Fibroblast of skin of scalp (primary cell): ENCODE measurements at places on chromosomes 1 and 21.

DNA sequence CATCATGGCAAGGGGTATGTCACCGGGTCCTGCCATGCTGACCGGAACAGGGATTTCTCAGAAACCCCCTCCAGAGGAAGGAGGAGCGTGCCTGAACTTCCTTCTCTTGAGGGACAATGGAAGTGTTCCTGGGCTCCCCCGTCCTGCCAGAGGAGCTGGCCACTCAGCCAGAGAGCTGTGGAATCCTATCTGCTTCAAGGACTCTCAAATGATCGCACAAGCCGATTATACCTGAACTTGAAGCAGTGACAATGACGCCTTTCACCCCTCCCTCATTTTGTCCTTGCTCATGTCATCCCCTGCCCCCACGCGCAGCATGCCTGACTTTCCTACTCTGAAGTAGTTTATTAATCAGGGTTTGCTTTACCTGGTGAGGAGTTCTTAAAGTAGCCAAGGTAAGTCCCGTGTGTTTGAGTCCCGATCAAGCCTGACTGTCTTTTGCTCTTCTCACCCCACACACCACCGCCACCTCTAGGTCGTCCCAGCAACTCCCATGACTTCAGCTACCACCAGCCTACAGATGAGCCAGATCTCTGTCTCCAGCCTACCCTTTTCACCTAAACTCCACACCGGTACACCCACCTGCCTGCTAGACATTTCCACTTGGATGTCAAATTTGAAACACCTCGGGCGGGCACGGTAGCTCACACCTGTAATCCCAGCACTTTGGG is 25.0 kb upstream of the PRELP start:
- no peak for DNase-seq

GRCh38 chr1:15758953-15759661 is 512 bp downstream of the FBLIM1 start:
- DNase-seq: peak; percentile 31

GRCh38 chr1:92972409-92973129 is 11.3 kb upstream of the DIPK1A start:
- no peak for DNase-seq

DNA sequence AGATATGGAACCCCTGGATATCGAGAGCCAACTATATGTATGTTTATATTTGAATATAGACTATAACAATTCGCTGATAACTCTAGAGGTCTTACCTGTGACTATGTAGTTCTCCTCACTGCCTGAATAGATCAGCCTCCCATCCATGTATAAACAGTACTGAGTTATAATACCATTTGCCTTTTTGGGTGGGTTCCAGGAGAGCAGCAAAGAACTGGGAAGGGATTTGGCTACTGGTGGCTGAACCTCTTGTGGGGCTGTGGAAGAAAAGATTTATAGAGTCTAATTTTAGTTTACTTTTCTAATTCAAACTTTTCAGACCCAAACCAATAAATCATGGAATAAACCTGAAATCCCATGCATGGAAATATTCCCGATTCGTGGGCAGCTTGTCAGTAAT is 376.9 kb downstream of the USH2A start:
- no peak for DNase-seq

DNA sequence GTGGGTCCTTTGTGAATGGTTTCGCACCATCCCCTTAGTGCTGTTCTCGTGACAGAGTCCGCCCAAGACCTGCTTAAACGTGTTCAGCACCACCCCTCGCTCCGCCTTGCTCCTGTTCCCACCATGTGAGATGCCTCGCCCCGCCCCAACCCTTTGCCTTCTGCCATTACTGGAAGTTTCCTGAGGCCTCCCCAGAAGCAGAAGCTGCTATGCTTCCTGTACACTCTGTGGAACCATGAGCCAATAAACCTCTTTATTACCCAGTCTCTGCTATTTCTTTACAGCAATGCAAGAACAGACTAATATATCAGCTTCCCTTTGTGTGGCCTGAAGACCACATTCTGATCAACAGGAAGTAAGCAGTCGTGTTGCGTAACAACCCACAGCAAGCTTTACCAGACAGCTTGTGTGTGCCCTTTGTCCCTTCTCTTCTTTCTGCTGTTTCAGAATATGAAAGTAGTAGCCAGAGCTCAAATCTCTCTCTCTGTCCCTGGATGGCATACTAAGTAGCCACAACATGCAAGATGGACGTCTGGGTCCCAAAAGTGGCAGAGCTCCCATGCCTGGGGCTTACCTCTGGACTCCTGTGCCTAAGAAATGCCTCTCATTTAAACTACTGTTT is 14.1 kb downstream of the HENMT1 start:
- DNase-seq: peak; percentile 58

GRCh38 chr21:46099476-46099875 is 1.6 kb downstream of the COL6A2 start:
- DNase-seq: peak; percentile 49

- DNase-seq: peak; percentile 33
Measured at GRCh38 chr1:202143768-202144401, 652 bp downstream of the ARL8A start.

- DNase-seq: no peak
Measured at GRCh38 chr1:152367436-152367835, 7.6 kb upstream of the FLG2 start.

DNA sequence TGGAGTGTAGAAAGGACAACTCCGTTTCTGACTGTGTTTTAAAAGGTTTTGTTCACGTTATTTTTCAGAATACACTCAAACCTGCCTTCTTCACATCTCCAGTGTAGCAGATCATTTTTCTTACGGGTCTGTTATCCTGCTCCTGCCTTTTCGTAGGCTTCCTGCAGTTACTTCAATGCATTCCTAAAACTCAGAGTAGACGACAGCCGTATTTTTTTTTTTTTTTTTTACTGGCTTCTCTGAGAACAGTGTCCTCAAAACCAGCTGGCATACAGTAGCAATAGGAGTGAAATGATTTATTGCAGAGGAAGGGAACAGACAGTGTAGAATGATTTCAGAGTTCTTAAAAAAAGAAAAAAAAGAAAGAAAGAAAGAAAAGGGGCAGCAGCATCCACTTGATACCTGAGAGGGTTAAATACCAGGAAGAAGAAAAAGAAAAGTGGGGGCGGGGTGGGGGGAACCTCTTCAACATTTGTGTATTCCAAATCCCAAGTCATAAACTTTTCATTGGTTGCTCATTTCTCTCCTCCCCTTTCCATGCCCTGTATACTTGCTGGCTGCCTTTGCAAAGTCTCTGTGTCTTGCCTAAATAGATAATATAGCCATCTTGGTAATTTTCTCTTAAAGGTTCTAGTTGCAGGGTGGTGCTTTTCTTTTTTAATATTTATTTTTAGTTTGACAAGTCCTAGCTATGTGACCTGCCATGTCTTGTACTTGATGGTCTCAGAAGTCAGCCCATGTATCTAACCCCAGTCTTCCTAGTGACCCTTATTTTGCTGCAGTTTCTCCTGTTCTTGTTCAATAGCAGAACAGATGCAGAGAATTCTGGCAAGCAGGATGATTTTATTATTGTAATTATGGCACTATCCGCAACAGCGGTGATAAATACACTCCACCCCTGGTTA is 2.8 kb downstream of the TGFB2 start:
- DNase-seq: peak; percentile 76

DNA sequence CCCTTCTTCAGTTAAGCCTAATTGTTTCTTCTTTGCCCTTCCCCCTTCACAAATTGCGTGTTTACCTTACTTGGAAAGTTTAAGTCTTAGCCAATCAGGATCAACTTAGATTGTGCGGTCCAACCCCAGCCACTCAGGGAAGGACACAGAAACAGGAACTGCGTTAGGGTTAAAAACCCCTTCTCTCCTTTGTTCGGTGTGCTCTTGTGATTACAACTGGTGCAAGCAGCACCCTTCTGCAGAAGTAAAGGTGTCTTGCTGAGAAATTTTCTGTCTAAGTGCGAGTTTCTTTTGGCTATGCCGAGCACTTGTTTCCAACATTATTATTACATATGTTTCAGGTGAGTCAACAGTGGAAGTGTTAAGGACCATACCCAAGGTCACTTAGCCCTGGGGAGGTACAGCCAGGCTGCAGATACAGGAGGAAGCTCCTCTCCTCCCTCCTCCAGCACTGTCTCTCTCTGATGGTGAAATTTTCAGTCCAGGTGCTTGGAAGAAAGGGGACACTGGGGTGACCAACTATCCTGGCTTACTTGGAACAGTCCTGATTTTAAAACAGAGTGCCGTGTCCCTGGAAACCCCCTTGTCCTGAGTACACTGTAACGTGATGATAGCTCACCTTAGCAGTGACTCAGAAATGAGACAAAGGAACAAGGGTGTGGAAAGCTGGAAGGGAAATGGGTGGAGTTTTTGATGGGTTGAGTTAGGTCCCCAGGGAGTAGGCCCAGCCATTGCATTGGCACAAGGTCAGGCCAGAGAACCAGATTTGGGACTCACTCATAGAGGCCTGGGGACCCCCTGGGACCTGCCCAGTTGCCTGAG is 68.7 kb upstream of the KLHDC7A start:
- no peak for DNase-seq

DNA sequence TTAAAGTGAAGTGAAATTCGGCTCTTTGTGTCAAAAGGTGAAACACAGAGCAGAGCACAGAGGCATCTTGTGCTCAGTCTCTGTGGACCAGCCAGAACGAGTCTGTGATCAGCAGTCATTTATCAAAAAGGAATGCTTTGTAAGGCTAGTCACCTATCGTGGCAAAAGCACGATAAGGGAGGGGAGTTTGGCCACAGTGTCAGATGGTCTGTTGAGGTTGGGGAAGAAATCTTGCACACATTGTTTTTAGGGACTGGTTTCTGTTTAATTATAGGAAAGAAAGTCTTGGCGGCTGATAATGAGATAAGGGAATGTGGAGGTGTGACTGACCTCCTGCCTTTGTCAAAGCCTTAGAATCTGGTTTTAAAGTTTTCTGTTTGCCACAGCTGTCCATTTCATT is 58.2 kb upstream of the KIAA1614 start:
- no peak for DNase-seq

GRCh38 chr1:119617751-119618691 is 30.0 kb downstream of the ZNF697 start:
- DNase-seq: no peak

DNA sequence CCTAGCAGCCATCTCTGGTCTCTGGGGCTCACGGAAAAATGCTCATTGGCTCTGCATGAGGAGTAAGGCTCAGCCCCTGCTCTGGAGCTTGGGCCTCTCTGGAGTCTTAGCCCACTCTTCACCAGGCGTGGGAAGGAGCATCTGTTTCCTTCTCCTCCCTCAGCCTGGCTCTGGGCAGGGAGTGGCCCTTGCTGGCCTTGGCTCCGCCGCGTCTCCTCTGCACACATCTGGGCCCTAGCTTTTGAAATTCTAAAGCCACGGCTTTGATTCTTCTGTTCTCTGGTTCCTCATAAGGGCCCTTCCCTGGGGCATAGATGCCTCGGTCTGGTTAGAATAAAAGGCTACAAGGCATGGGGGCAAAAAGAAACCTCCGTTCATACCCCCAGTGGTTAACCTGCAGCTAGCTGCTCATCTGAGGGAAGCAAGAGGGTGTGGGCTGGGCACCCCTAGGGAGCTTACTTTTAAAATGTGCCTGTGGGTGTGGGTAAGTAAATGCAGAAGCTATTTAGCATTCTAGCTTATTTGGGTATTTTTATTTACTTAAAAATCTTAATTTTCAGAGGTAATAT is 145.6 kb downstream of the CAMTA1 start:
- DNase-seq: no peak

DNA sequence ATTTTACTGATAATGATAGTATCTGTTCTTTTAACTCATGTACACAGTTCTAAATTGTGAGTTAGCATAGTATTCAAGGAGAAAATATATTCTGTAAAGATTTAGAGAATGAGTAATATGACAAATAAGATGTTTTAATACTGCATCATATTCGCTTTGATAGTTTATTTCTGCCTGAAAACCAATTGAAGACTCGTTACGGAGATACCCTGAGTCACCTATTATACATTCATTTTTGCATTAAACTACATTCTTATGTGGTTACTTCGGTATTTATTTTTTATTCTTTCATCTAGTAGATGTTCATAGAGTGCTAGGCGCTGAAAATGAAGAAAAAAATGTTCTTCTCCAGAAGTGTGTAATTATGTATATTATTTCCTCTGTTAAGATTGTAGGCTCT is 5.3 kb downstream of the UHMK1 start:
- peak; percentile 71 for DNase-seq

- no peak for DNase-seq
Measured at GRCh38 chr1:68029444-68029843, 21.0 kb downstream of the DIRAS3 start.

GRCh38 chr1:214966346-214966745 is 116.2 kb upstream of the KCNK2 start:
- no peak for DNase-seq

DNA sequence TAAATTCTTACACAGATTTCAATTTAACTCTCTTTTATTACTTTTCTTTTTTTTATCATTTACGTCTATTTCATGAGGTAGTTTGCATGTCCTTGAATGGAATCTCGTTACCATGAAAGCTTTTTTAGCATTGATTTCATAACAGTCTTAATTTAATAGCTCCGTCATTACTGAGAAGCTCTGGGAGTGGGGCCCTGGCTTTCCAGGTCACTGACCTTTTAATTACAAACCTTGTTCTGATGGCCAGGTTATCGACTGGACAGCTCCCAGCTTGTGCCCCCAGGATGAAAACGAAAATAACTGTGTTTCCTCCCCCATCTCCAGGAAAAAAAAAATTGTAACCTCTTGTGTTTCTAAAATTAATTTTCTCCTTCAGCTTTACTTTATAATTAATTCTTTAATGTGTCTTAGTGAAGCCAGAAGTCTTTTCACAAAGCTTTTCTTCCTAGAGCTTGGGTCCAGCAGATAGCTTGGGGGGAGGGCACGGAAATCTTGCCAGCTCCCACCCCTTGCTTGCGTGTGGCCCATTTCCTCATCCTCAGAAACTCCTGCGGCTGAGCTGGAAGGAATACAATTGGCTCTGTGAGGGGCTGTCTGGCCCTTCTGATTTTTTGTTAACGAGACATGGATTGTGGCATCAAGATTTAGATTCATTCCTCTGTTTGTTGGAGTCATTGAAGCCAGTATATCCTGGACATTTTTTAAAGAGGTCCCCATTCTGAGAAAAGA is 65.7 kb downstream of the PEX14 start:
- DNase-seq: peak; percentile 80

- DNase-seq: peak; percentile 56
Measured at GRCh38 chr1:7680207-7680954, 90.7 kb upstream of the VAMP3 start.

DNA sequence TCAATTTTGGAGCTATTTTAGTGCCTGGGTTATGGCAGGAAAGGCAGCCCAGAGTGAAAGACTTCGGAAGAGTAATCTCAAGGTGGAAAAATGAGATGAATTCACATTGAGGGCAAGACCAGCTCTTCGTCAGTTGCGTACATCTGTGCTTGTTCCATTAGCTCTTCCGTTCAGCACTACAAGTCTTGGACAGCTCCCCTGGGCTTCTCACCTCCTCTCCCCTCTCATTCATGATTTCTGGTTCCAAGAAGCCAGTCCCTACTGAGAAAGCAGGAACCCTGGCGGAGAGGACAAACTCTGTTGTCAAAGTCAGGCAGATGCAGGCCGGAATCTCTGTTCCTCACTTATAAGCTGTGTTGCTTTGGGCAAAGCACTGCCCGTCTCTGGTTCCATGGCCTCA is 76.5 kb downstream of the ACTL8 start:
- peak; percentile 69 for DNase-seq

- no peak for DNase-seq
Measured at GRCh38 chr1:43171312-43171875, 696 bp downstream of the EBNA1BP2 start.

GRCh38 chr1:233443040-233443760 is 115.7 kb downstream of the MAP3K21 start:
- no peak for DNase-seq
